Endothelial cell (in vitro differentiated cells): ENCODE measurements at places on chromosomes 3 and 15.

DNA sequence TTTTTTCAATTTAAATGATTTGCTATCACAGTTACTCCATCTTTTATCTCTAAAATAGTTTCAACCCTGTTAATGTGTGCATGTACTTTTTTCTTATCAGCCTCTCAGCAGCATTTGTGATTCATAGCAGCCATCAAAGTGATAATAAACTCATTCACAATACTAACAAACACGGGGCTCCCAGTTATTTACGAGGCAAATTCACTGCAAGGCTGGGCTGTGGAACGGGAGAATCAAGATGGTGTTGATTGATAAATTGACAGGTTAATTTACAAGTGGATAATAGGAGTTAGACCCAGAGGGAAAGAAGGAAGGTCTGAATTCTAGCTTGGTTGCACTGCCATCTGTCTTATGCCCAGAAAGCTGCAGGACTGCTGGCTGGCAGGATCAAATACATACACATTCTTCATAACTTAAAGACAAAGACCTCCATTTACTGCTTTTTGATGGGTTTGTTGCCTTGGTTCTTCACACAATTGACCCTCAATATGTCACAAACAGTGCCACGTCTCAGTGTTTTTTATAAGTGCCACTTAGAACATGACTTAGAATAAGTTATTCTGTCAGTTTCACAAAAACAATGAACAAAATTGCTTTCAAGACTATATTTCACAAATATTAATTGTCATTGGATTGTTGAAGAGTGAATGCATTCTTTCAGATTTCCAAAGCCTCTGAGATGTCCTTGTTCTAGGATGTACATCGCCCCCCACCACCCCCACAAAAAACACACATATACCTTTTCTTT, 562.8 kb downstream of the NR2F2 start:
- DNase-seq = peak; percentile 20

DNA sequence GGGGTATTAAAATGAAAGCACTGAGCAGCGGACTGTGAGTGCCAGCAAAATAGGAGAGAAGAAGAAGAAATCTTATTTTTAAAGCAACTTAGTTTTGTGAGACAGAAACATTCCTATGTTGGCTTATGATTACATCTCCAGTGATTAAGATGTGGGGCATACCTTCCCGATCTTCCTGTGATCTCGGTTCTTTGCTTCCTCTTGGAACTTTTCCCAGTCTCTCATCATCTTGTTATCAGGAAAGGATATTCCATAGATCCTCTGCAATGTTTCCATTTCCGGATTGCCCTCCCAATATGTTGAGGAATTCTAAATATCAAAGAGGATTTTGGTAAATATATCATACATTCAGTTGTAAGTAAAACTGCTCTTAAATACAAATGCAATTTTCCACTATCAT, 22.2 kb downstream of the TARS3 start:
- DNase-seq = no peak

DNA sequence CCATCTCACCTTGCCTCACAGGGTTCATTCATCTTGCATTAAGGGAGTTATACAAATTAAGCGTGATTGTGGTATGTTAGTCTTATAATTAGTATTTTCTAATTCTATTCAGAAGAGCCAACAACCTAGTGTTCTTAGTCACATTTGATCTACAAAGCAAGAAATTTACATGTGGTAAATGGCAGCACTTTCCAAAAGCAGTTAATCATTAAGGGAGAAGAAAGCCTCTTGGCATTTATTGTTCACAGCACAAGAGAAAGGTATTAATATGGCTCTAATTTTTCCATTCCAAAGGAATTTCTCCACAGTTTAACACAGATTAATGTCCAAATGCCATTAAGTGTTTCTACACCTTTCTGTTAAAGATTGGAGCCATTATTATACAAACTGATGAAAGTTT, 1077.1 kb downstream of the ZPLD1 start:
- no peak for DNase-seq

GRCh38 chr15:38499651-38500050, 45.7 kb downstream of the FAM98B start:
- no peak for DNase-seq

- DNase-seq = no peak
Observed at GRCh38 chr3:64207289-64208080, 17.8 kb downstream of the PRICKLE2 start.

DNA sequence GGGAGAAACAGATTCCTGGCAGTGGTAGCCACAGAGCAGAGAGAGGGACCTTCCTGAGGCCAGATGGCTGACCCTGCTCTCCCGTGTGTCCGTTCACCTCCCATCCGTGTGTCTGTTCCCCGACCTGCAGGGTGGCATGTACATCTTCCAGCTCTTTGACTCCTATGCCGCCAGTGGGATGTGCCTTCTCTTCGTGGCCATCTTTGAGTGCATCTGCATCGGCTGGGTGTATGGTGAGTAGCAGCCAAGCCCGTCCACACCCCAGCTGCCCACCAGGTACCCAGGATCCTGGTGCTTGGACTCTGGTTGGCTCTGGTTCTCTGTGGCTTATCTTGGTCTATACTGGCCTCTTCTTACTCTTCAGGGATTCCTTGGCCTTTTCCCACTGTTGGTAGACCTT, 59.5 kb upstream of the SLC6A1 start:
- no peak for DNase-seq

DNA sequence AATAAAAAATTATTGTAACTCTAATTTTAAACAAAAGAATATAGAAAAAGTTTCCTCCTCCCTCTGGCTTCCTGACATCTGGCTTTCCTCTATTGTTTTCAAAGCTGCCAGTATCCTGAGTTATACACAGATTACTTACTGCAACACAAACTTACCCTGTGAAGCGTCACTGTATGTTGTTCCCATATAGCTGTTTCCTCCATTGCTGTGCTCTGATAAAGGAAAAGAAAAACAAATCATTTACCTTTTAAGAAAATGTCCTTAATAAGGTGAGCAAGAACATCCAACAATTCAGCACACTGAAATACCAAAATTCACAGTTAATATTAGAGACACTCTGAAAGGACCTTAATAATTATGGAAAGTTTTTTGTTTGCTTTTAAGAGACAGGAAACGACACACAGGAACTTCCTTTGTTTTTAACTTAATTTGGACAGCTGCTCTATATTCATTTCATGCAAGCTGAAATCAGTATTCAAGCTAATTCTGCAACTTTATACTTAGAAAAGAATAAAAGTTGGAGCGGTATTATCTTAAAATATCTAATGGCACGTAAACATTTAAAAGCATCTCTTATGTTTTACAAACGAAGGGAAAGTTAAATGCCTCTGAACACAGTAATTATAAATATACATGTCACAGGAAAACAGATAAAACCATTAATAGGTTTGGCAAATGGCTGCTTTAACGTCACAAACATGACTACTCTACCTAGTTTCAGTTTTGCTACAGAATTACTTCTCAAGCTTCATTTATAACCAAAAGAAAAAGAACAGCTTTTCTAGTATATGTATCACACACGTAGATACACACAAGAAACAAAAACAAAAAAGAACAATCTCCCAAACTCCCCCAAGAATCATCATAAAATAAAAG, 21.5 kb downstream of the TJP1 start:
- DNase-seq = no peak

GRCh38 chr15:72375501-72375845, 341 bp downstream of the HEXA start:
- DNase-seq = no peak

GRCh38 chr3:178537122-178537705, 978 bp downstream of the KCNMB2 start:
- no peak for DNase-seq

- DNase-seq = no peak
Observed at GRCh38 chr3:30915782-30916181, 21.3 kb upstream of the GADL1 start.

DNA sequence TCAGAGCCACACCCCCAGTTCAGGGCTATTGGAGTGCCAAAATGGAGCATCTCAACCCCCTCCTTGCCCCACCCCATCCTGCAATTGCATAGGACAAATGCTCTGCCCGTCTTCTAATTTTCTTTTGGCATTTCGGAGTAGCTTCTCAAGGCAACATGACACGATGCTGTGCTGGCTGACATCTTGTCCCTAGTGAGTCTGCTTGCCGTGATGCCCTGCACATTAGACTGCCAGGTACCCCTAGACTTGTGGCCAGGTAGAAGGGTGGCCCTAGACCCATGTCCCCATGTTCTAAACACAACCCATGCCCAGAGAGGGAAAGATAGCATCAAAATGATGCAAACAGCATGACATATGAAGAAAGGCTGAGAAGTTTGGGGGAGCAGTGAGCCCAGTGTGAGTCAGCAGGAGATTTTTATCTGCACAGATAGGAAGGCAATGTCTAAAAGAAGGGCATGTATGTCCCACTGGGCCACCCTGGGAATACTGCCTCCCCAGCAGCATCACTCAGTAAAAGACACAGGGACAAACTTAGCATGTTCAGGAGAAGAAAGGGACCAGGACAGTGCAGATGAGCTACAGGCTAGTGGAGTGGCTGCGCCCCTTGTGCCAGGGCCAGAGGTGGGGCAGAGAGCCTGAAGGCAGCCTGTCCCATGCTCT, 36.8 kb downstream of the CA12 start:
- no peak for DNase-seq

- DNase-seq = peak; percentile 87
Observed at GRCh38 chr3:32401556-32402081, 10.0 kb downstream of the CMTM7 start.

DNA sequence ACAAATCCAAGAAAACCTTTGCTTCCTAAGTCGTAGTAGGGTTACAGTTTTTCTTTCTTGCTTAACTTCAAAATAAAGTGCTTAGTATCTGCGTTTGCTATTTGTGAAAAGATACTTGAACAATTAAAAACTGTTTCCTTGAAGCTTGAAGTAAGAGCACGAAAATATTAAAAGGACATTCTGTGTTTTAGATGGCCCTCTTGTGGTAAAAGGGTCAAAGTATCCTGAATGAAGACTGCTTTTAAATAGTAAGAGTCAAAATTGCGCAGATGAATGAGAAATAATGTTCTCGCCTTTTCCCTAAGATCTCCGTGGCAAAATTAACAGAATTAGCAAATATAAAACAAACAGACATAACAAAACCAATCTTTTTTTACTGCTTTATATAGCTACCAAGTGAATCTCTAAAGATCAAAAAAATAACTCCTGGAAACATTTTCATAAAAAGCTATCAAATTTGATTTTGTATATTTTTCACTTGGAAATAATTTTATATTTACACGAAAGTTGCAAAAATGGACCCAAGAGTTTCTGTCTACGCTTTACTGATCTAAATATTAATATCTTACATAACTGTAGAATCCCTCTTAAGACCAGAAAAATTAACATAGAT, 175.4 kb downstream of the MBNL1 start:
- no peak for DNase-seq

DNA sequence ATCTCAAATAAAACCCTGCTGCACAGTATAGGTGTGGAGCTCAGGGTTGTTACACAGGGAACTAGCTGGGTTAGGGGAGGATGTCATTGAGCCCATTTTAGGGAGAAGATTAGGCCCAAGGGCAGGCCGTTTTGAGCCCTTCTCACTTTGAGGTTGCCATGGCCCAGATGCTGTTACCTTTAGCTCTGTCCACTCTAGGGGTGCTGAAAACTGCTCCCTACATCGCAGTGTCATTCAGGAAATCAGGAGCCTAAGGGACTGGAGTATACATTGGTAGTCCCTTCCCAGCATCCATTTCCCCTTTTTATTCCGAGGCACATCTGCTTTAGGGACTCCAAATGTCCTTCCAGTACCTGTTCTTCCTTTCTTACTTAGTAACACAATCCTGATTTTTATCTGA, 79.0 kb upstream of the SELENOK start:
- no peak for DNase-seq

DNA sequence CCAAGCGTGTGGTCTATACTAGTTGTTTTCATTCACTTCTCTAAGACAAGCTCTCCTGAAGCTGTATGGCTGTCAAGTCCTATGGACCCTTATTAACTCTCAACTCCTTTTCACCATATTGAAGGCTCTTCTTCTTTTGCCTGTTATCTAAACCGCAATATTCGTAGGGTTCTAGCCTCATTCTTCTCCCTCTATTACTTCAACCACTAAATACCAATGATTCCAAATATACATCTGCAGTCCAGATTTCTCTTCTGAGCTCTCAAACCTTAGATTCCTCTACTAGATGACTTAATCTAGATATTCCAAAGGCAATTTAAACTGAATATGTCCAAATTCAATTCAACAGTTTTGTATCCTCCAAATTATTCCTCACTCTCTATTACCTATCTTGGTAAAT, 24.6 kb downstream of the AQR start:
- DNase-seq = no peak

DNA sequence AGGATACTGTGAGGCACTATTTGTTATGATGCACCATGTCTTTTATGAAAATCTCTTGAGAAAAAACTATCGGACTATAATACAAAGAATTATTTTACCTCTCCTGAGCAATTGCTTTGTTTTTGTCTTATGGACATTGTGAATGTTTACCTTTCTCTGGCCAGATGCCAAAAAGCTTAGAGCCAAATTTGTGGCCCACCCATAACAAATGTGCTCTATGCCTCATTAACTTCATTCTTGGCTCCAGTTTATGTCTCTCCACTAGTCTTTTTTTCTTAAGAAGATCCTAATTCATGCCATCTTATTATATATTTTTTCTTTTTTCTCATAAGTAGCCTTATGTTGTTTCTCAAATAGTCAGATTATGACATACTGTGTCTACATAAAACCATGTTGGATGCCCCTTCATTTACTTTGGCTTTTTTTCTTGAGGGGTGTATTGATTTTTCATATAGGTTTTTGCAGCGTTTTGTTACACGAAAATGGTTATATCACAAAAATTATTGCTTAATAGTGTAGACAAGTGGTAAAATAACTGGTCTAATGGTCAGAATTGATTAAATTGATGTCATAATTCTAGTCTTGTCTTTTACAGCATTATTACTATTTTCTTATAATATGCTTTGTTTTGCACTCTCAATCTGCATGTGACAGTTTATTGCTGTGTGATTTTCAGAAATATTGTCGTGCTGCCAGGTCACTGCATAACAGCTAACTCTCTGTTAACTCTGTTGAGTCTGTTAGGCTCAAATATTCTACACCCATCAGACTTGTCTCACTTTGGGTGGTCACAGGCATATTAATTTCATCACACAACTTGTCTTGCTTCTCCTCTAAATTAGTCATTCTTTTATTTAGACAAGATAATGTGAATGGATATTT, 18.2 kb downstream of the SENP8 start:
- no peak for DNase-seq

- DNase-seq = no peak
Observed at GRCh38 chr15:59158701-59159034, 48.0 kb upstream of the LDHAL6B start.

- DNase-seq = peak; percentile 70
Observed at GRCh38 chr3:14148041-14148985, 23.5 kb downstream of the TMEM43 start.

DNA sequence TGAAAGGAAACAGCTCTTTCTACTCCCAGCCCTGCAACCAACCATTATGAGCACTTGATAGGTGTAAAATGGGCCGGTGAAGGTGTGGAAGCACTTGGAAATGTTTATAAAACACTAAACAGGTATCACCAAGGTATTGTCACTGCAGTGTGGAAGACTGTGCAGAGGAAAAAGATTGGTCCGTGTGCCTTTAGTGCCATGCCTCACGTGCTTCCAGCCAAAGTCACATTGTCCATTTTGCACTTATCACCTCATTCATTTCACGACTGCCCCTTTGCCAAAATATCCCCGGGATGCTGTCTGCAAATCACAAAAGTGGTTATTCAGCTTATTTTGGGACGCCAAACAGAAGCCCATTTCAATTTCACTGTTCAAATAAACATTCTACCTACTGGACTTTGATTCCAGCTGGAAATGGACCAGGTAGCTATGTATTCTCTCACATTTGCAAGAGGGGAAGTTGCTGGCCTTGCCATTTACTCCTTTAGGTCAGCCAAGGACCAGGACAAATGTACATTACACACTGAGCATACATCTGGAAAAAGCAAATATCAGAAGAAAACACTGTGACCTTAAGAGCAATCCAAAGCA, 58.4 kb downstream of the ARRDC4 start:
- no peak for DNase-seq

- no peak for DNase-seq
Observed at GRCh38 chr15:31500766-31501449, 174.3 kb downstream of the KLF13 start.
